ENCODE measurements at places on chromosomes 1 and 21.

GRCh38 chr21:43864962-43865539, at the start of gene AGPAT3:
Gene AGPAT3, plus strand, starts transcription at chr21:43865223. Its CDS starts 94,459 bp downstream, at chr21:43959682.
- peak; percentile 32 for DNase-seq

- no peak for DNase-seq
Measured at GRCh38 chr1:91650764-91651163, 150.1 kb downstream of the CDC7 start.

GRCh38 chr1:53576866-53577760, 117.9 kb downstream of the DMRTB1 start:
- no peak for DNase-seq

DNA sequence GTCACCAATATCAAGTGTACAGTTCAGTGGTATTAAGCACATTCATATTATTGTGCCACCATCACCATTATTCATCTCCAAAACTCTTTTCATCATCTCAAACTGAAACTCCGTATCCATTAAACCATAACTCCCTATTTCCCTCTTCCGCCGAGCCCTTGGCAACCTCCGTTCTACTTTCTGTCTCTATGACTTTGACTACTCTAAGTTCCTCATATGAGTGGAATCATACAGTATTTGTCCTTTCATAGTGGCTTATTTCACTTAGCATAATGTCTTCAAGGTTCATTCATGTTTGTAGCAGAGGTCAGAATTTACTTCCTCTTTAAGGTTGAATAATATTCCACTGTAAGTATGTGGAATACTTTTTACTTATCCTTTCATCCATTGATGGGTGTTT, 21.7 kb downstream of the SELP start:
- no peak for DNase-seq

DNA sequence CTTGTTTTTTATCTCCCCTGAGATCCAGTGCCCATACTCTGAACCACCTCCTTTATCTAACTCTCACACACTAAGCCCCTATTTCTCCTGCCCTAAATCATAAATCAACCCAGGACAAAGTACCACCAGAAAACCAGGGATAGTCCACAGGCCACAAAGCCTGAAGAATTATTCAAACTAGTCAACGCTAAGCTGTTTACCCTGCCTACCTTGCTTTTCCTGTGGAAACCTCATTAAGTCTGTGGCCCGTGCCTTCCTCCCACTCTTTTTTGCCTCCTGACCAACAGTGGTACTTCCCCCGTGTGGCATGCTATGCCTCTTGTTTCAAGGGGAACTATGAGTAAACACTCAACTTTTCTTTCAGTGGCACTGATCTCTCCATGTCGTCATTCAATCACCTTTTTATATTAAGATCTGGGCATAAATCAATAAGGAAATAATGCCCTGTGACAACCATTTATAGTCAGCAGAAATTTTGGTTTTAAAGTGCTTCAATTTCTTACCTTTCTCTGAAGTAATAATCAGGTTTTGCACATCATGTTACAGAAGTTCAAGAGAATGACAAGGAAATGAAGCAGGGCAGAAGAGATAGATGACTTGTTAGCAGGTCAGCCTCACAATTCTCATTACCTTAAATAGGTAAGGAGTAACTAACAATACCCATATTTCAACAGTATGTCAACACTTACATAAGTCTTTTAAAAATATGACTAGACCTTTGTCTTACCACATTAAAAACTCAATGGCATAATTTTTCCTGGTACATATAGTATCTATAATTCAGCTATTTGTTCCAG, 32.1 kb downstream of the EYA3 start:
- peak; percentile 22 for DNase-seq

- no peak for DNase-seq
Measured at GRCh38 chr1:203599875-203600781, 26.5 kb upstream of the ATP2B4 start.

All from activated gamma-delta T cell treated with Interleukin-2 at 50 U/mL for 16 hours (primary cell).